ENCODE measurements at places on chromosomes 1 and 21.

DNA sequence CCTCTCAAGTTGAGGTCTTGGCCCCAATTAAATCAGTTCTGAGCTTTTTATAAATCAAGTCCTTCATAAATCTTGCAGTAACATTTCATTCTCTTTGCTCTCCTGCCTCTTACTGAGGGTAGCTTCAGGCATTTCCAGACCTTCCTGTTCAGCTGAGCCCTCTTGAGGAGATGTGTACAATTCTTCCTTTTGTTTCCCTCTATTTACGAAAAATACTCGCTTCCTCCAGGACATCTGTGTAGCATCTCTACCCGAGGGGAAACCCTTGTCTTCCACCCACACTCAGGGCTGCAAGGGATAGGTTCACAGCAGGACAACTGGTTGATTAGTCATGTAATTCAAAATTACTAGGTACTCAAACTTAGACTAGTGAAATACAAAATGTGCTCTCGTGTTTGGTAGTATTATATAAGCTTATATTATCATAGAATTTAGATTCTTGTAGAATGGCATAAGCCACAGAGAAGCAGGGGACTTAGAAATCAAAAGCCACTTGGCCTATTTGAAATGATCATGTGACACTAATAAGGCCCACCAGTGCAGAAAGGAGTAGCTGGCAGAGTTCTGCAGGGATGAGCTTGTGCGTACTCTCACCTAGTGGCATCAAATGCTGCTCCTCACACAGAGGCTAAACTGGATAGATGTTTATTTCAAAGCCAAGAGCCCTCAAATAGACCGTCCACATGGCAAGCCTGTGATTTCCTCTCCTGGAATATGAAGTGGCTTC is 126.7 kb downstream of the GDAP2 start:
- DNase-seq = no peak

GRCh38 chr1:177960939-177961622 is 8.8 kb downstream of the SEC16B start:
- DNase-seq = no peak

GRCh38 chr1:78104322-78104721 is 58.6 kb downstream of the GIPC2 start:
- no peak for DNase-seq

GRCh38 chr21:14690886-14691285 is 144.8 kb upstream of the SAMSN1 start:
- DNase-seq = no peak

DNA sequence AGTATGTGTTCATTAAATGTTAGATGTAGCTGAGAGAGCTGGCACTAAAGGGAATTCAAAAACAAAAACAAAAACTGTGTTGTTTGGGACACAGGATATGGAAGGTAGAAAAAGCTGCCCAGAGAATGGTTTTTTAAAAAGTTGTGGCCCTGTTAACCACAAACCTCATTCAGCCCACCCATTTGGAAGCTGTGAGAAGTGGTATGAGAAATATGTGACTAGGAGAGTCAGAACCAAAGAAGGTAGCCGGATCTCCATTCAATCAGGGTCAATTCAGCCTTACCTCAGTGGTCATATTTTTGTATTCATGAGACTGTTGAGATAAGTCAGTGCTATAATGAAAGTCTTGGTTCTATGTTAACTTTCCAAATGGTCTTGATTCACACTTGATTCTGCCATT is 29.8 kb upstream of the CACYBP start:
- no peak for DNase-seq

- no peak for DNase-seq
Measured at GRCh38 chr1:9331558-9332346, 39.1 kb downstream of the SPSB1 start.

- DNase-seq = no peak
Measured at GRCh38 chr21:37748351-37748750, 167.9 kb downstream of the KCNJ6 start.

DNA sequence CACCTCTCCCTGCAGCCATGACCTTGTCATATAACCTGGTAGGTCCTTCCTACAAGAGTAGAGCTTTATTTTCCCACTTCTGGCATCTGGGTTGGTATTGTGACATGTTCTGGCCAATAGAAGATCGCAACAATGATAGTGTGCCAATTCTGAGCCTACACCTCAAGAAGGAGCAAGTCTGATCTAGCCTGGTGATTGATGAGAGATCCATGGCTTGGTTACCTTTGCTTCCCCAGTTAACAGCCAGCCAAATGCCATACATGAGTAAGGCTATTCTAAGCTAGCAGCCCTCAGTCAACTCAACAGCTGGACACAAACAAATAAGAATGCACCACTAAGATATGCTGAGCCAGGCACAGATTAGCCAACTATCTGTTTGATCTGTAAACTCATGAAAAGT is 226.7 kb downstream of the LMO4 start:
- DNase-seq = no peak

DNA sequence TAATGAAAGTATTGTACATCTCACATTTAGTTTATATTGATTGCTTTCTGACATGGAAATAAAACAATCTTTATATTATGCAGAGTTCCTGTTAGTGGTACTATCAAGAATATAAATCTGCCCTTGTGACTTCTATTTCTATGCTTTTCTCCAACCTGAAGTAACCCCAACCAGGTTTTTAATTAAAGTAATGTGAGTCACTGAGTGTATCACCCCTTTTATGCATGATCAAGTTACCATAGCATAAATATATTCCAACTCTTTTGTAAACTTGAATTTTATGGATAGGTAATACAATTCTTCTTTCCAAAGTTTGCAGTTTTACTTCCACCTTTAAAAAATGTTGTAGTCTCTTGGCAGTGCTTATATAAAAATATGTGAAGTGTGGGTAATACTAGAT is 532.3 kb downstream of the USP25 start:
- DNase-seq = no peak

GRCh38 chr1:175413367-175413766 is 220.8 kb upstream of the KIAA0040 start:
- DNase-seq = no peak

- DNase-seq = no peak
Measured at GRCh38 chr1:146051452-146051851, 29.9 kb upstream of the HJV start.

DNA sequence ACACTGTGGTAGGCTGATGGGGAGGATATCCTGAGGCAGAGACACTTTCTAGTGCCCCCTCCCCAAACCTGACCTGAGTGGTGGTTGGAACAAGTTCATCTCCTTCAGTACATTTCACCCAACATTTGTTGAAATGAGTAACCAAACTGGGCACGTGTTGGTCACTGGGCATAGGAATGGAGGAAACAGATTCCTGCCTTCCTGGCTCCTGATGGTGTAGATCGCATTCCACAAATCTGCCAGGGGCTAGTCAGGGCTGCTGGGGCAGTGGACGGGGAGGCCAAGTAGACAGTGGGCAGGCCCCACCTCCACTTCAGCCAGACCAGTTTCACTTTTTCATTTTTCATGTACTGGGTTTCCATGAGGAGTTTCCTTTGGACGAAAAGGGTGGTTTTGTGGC is 16.5 kb upstream of the ALX3 start:
- no peak for DNase-seq

- DNase-seq = no peak
Measured at GRCh38 chr1:156527584-156527983, 27.0 kb upstream of the MEF2D start.

- no peak for DNase-seq
Measured at GRCh38 chr21:41861987-41862386, 17.2 kb downstream of the PRDM15 start.

GRCh38 chr1:169485431-169486280 is at the start of gene SLC19A2:
Gene SLC19A2, minus strand, starts transcription at chr1:169485944. Its CDS starts 178 bp downstream, at chr1:169485766.
- DNase-seq = peak; percentile 95

GRCh38 chr21:41195311-41195710 is 27.4 kb downstream of the BACE2 start:
- DNase-seq = no peak

- DNase-seq = no peak
Measured at GRCh38 chr21:30345014-30345413, 3.4 kb downstream of the KRTAP23-1 start.

DNA sequence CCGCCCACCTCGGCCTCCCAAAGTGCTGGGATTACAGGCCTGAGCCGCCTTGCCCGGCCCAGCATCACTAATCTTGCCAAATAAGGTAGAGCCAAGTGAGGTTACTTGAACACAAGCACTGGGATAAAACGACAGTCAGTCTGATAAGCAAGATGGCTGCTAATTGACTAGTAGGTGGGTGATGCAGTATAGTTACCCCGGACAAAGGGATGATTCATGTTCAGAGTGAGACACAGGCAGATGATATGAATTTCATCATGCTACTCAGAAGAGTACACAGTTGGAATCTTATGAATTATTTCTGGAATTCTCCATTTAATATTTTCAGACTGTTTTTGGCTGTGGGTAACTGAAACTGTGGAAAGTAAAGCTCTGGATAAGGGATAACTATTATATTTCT is 178.4 kb downstream of the USP25 start:
- no peak for DNase-seq

DNA sequence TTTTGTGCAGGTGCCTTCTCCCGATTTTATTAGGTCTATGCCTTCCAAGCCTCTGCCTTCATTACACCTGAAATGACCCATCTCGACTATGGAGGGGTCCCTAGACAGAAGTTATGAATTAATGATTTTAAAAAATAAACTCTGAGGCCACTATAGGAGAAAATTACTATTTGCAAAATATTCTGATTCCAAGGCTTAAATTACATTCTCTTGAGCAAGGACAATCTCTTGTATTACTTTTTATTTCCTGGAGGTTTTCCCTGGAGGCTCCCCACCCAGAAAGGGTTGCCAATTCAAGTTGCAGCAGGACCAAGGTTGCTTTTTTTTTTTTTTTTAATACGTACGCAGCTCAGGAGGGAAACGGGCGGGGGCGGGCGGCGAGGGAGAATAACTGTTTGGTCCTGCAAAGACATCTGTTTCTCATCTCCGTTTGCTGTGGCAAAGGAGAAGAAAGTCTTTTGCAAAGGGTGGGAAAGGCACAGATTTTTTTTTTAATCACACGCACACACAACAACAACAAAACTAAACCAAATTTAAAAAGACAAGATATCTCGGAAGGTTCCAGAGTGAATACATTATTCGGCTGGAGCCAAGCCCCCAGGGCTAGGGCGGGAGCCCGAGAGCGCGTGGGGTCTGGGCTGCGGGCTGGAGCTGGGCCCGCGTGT is 618 bp upstream of the SERTAD4 start:
- DNase-seq = no peak

DNA sequence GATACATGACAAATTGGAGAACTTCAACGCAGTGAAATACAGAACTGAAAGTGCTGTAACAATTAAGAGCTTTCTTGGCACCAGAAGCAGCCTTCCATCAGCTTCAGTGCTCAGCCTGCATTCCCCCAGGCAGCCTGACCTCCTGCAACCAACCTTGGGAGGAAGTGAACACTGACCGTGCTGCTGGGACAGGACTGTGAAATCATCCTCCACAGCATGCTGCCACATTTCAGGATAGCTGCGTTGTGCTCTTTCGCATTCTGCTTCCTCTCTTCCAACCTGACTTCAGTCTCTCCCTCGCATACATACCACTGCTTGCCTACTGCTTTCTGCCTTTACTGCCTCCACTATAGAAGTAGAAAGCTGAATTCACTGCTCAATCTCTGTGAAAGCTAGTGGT is 388.6 kb downstream of the RWDD3 start:
- no peak for DNase-seq

GRCh38 chr1:181113059-181113641 is 24.6 kb downstream of the IER5 start:
- no peak for DNase-seq

DNA sequence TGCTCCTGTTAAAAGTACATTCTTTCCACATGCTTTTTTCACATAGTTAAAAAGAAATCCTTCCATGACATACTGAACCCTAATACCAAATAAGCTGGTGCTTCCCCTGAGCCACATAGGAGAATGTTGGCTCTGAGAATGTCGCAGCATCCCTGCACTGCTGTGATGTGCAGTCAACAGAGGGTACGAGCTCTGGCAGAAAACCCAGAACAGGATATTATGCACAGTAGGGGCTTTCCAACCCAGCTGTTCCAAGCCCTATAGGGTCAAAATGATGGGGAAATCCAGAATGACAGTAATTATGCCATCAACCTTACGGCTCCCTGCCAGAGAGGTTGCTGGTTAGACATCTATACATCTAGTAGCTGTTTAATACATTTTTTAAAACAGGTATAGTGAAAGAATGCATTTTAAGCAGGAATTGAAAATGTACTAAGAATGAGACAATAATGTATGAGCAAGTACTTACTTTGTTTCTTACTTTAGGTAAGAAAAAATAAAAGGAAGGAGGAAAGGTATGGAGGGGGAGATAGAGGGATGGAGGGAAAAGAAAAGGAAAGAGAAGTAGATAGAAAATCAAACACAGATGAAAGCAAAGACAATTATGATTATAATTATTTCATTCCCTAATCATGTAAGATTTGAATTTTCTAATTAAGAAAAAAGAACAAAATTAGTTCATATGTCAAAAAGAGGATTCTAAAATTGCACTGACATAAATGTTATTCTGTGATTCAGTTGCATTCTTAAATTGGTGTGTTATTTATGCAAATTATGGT is 126.0 kb downstream of the NR5A2 start:
- no peak for DNase-seq

DNA sequence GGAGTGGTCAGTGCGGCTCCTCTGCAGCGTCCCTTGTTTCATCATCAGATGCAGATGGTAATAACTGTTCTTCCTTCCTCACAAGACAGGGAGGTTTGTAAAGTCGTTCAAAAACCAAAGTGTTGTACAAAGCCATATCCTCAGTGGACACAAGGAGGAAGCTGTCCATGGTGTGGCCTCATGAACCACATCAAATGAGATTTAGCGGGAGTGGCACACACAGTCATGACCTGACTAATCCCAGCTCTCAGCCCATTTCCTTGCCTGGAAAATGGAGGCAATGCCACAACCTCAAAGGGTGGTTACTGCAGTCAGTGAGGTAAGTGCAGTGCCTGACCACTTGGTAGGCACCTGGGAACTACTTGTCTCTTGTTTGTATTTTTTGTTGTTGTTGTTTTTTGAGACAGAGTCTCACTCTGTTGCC is 13.4 kb downstream of the ENTREP3 start:
- no peak for DNase-seq

- peak; percentile 28 for DNase-seq
Measured at GRCh38 chr1:100866041-100866900, 28.4 kb downstream of the EXTL2 start.

- DNase-seq = no peak
Measured at GRCh38 chr1:109040989-109041620, 797 bp downstream of the WDR47 start.

- DNase-seq = no peak
Measured at GRCh38 chr1:236391008-236391407, 3.1 kb upstream of the EDARADD start.

DNA sequence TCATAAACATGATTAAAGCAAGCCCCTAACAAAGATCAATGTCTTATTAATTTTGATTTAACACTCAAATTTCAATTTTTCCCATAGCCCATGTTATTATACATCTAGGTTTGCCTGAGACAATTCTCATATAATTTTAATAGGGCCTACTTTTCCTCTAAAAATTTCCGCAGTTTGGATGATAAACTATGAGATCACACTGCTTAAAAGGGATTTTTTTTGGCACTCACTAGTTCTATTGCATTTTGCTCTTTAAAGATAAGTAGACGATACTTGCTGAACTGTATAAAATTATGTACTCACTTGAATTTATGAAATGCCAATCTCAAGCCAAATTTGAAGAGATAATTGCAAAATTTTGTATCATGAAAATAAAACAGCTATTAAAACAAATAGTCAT is 480.4 kb upstream of the ZRANB2 start:
- no peak for DNase-seq

All from Jurkat, Clone E6-1 (cell line).